ENCODE measurements at places on chromosomes 3 and 15.

GRCh38 chr3:191762323-191762960 is 301.5 kb downstream of the PYDC2 start:
- DNase-seq, result no peak

DNA sequence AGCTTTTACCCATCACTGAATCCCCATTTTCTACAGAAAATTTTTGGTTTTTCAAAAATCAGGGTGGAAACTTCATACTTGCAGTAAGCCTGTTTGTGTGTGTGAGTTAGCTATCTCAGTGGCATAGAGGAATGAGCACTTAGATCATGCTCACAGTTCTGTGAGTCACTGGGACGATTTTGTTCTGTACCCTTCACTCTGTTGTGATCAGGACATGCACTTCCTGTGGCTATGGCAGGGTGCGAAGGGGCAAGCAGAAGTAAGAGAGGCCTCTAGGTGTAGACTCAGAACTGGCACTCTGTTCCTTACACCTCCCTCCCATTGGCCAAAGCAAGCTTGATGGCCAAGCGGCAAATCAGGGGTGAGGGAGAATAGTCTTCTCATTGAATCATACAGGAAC is 11.6 kb downstream of the NIPA2 start:
- no peak for DNase-seq

GRCh38 chr3:153628591-153628990 is 466.6 kb downstream of the RAP2B start:
- no peak for DNase-seq

GRCh38 chr15:94272251-94272898 is 41.0 kb downstream of the MCTP2 start:
- no peak for DNase-seq

DNA sequence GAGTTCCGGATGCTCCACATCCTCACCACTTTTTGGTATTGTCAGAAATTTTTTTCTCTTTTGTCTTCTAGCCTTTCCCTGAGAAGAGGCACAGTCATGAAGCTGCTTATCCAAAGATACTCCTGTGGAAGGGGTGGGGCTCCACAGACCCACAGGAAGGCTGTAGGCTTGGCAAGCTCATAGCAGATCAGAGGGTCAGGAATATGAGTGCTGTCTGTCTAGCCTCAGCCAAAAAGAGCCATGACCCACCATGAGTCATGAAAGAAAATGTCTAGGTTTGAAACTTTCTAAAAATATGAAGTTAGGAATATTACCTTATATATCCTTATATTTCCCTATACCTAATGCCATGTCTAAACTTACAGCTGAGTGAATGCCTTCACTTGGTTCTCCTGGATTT is 118.2 kb upstream of the THBS1 start:
- no peak for DNase-seq

GRCh38 chr3:101796077-101796680 is 17.2 kb downstream of the NXPE3 start:
- DNase-seq, result no peak

- no peak for DNase-seq
These were observed 33.9 kb downstream of the PIK3CA start for GRCh38 chr3:179181993-179182551.

DNA sequence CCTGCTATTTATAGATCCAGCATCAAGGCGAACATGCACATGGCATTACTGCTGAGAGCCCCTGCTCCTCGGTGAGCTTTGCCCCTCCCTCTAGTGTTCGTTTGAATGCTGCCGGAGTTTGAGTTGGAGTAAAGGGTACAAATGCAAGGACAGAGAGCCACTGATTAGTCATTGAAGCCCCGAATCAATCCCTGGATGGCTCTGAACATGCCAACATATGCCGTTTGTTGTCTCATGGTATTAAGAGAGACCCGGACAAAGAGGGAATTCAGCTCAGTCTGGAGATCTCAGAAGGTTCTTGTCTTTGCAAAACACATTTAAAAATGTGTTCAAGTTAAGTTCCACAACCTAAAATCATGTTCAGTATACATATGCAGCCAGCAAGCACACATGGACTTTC is 789.2 kb upstream of the NR2F2 start:
- DNase-seq, result no peak

DNA sequence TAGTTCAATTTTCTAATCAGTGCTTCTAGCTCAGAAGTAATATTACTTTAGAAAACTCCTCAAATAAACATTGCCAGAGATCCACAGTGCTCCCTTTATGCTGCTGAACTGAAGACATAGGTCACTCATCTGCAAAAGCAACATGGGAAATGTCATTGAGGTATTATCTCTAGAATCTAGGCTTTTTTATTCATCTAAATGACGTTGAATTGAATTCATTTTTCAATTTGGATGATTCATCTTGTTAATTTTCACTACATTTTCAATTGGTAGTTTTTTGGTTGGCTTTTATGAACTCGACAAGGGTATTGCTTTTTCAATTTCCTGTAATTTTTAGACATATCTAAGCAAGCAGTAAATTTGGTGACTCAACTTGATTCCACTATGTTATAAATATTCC is 275.4 kb downstream of the NFKBIZ start:
- DNase-seq, result no peak

Data from NCI-H1092 treated with DMSO at 0.1 percent for 48 hours (cell line).